ENCODE measurements at places on chromosomes 11 and 22.

- no peak for DNase-seq
These were observed 113.1 kb downstream of the SPATA19 start for GRCh38 chr11:133732109-133732674.

DNA sequence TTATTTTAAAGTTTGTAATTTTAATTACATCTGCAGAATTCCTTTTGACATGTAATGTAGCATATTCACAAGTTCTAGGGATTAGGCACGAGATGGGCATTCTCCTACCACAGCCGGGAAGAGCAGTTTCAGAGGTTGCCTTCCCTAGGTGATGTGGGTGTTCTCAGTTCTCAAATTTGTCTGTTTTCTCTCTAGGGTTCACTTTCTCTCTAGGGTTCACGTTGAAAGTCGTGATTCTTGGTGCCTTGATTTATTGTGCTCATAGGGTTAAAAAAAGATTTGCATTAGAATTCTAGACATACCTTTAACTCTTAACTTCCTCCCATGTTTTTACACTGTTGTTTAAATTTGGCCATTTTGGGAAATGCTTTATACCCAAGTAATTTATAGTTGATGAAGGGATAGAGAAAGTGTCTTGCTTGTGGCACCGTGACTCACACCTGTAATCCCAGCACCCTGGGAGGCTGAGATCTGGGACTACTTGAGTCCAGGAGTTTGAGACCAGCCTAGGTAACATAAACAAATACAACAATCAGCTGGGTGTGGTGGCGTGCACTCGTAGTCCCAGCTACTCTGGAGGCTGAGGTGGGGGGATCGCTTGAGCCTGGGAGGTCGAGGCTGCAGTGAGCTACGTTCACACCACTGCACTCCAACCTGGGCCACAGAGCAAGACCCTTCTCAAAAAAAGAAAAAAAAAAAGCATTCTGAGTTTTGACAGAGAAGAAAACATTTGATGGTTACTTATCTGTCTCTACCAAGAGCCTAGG, 3.6 kb downstream of the MED15 start:
- DNase-seq, result no peak

DNA sequence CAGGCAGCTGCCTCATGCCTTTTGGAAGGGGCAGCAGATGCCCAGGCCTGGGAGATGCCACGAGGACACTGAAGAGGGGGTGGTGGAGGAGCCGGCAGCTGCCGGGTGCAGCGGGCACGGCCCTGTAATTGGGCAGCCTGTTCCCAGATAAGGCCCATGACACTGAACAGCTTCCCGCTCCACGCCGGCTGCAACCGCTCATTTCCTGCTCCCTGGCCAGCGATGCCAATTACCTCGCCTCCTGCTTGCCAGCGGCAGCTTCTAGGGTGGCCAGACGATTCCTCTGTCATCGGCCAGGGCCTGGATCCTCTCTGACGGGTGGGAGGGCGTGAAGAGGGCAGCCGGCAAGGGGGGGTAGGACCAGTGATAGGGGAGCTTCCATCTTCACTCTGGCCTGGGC, 22.8 kb downstream of the FLRT1 start:
- DNase-seq, result no peak

GRCh38 chr11:33652930-33653329, 47.7 kb downstream of the C11orf91 start:
- no peak for DNase-seq

DNA sequence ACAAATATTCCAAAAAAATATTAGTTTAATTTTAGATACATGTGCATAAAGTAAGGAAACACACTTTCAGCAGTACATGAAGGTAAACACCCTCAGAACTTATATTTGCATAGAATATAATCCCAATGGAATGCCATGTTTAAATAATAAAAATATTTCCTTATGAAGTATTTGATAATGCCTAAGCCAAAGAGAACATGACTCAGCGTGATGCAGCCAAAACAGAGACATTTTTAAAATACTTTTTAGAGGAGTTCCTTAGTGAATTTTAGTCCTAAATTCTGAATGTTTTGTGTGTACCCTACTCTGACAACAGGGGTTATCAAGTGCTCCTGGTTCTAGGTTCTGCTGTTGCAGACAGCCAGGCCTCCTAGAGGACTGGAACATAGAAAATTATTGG, 39.1 kb upstream of the POU2AF2 start:
- no peak for DNase-seq

DNA sequence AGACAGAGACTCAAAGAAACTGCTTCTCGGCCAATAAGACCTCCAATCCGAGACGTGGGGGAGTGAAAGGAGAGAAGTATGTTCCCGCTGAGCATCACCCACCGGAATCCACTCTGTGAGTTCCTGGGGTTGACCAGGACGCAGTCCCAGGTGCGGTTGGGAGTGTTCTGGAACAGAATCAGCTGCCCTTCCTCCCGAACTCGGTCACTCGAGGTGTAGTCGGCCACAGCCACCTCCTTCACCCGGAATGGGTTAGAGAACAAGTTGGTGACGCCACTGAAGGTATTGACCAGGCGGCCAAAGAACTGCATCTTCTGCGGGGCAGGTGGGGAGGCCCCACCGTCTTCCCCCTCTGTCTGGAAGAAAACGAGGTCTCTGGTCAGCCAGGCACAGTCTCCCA, 12.5 kb downstream of the PLA2G6 start:
- DNase-seq, result no peak

DNA sequence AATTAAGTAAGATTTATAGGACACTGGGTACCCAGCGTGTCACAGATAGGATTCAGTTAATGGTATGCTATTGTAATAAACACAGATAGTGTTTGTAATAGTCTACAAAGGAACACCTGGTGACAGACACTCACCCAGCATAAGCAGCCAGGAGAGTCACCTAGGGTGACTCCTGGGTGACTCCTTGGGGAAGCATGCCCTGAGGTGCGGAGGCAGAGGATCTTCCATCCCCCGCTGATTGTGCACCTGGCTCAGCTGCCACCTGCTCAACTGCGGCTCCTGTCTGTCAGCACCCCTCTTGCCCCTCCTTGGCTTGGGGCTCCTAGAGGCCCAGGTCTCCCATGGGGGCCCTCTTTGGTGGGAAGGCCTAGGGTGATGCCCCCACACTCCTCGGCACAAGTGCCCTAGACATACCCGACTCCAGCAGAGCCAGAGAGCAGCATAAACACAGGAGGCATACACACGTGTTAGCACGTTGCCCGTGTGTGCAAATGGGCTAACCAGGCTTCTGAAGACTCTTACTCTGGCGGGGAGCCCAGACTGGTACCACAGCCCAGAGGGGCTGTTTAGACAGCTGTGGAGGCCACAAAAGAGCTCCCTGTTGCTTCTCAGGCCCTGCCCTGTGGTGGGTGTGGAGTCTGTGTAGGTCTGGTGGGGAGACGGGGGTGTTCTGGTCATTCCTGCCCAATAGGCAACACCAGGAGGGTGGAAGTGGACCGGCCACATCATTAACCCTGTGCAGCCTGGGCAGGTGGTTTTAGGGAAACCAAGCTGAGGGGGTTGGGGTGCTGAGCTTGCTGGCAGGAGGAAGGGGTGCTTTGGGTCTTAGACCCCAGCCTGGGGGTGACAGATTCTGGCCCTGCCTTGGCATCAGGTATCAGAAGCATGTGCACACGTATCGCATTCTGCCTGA, 3.0 kb downstream of the INPPL1 start:
- DNase-seq, result no peak

DNA sequence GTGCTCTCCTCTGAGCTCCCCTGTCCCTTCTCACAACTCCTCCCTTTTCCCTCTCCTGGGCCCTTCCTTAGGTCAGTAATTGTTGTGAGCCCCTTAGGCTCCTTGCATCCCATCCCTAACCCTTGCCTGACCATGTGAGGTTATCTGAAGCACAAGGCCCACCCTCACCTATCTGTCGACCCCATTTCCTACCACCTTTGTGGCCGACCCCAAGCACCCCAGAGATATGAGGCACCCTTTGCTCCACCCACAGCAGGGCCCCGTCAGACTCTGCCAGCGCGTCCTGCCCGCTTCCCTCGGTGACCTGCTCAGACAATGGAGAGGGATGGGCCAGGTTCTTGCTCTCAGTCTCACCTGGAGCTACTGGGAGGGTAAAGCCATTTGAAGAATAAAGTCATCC, 1.3 kb downstream of the GNG3 start:
- no peak for DNase-seq

DNA sequence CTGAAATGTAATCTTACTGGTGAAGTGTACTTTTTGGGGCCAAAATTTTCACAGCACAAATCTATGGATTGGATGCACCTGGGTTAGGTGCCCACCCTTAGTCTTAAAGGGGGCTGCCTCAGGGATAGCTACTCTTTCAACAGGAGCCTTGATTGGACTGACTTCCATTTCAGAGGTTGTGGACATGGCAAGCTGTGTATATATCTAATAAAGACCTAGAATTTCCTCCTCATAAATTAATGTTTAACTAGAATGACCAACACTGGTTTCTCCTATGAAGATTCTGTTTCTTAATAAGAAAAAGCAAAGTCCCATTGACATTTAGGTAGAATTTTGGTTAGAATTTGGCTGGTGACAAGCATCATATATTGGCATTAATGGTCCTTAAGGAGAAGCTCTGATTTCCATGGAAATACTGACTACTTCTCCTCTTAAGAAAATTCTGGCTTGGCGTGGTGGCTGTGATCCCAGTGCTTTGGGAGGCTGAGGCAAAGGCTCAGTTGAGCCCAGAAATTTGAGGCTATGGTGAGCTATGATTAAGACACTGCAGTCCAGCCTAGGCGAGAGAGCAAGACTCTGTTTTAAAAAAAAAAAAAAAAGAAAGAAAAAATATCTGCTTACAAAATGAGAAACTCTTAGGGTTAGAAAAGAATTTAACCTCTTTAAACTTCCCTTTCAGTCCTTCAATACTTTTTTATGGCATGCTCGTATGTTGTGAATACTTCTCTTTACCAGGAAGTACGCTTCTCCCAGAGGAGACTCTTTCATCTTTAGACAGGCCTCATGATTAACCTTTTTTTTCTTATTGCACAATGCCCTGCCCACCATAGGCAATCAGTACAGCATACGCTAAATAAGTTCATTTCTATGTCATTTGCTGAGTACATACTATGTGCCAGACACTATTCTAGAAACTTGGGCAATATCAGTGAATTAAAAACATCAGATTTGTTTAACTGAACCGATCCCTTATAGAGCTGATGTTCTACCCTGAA, 77.2 kb downstream of the PRR5L start:
- DNase-seq, result no peak

- DNase-seq, result no peak
These were observed 343.2 kb downstream of the NTM start for GRCh38 chr11:131713529-131714134.

GRCh38 chr11:93783765-93784144, 327 bp upstream of the MED17 start:
- no peak for DNase-seq

GRCh38 chr22:30856741-30857502, 111.7 kb downstream of the MORC2 start:
- DNase-seq, result no peak

DNA sequence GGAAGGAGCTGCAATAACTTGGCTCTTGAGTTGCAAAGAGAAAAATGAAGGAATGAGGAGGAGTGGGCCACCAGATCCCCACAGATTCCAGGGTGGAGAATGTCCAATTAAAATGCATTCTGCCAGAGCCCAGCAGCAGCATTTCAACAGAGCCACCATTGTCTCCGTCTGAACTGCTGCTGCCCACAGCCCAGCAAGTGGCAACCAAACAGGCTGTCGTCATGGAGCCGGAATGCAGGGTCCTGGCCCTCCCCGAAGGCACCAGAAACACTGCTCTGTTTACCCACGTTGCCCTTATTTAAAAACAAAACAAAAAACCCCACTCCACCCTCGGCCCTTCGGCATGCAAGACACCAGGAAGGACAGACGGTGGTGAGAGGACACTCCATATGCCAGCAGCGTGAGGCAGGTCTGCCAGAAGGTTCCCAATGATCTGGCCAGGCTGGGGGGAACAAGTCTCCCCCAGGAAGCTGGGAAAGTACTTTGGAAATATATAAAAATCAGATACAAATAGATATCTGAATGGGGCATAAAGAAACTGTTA, 32.5 kb downstream of the PLEKHA7 start:
- no peak for DNase-seq

GRCh38 chr11:14240951-14241350, 118.0 kb downstream of the RRAS2 start:
- no peak for DNase-seq

DNA sequence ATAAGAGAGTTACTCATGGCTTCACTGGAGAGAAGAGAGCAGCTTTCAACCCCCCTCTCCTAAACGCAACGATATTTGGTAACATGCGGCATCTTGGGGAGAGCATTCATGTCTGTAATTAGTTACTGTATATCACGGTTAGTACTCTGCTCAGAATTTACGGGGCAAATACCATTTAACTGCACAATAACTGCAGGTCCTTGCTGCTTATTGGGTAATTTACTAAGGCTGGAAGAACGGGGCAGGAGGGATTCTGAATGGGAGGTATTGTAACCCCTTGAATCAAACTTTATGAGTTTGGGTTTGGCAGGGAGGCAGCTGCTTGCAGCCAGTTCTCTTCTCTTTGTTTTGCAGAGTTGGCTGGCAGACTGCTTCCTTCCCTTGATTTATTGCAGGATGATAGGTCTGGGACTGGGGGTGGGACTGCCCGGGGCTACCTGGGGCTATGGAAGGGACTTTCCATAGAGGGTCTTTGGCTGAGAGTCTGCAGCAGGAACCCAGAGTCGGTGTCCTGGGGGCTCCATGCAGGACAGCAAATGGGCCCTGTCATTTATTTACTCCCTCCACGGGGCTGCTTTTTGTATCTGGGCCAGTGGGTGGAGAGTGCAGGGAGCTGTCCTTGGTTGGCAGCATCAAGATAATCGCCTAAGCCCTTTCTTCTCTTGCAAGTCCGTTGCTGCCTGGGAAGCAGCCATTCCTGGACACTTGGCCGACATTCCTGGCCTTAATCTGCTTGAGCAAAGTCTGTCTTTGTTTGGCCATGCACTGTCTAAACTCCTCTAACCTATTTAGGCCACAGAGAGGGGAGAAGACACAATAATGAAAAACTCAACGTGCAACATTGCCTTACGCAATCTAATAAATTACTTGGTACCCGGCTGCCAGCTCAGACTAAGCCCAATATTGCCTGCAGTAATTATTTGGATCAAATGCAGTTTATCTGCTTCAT, 188.9 kb downstream of the ST3GAL4 start:
- DNase-seq, result no peak

DNA sequence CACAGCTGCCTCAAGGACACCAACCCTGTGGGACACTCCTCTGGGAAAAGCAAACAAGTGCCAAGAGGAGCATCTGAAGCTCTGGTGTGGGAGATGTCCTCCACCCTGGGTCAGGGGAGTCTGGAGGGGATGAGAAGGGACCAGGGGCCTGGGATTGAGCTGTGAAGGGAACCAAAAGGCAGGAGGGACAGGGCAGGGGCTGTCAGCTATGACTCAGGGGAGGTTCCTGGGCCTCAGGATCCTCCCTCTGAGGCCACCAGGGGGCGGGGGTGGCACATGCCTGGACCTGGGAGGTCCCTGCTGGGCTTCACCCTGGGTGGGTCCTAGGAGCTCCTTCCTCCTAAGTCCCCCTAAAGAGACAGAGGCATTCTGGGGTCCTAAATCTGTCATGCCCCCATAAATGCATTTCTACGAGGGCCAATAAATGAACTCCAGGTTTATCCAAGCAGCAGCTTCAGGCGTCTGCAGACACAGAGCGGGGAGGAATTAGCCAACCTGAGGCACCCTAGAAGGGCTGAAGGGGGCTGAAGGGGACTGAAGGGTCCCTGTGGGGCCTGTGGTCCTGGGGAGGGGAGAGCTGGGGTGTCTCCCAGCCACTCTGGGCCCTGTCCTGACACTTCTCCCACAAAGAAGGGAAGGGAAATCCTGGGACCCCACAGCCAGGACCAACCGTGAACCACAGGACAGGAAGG, 31.9 kb upstream of the IGLL5 start:
- DNase-seq, result no peak

- DNase-seq, result no peak
These were observed 15.7 kb upstream of the KCTD14 start for GRCh38 chr11:78038697-78039313.

- no peak for DNase-seq
These were observed 92.1 kb upstream of the APOA1 start for GRCh38 chr11:116929414-116930090.

Measured in esophagus squamous epithelium (tissue), 5 donors.